Liver (tissue), 10 donors: ENCODE measurements at places on chromosomes 2 and 18.
A peak's percentile ranks its signal among the peaks of the same experiment; 100 is the strongest.

DNA sequence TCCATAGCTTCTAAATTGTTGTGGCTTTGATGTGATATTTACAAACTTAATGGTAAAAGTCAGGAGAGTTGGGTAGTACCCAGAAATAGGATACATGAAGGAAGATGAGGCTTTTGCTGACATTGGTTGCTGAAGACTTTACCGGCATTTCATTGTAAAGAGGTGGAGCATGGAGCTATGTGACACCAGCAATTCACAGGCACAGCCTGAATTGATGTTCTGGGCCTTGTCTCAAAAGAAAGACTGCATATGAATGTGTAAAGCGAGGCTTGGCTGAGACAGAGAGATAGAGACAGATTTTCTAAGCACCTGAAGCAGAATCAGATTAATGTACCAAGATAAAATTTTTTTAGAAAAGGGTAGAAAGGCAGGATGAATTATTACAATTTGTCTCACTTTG lies 864.9 kb upstream of the ID2 start:
- DNase-seq = no peak

- DNase-seq = no peak
These were observed 18.4 kb downstream of the NCOA1 start for GRCh38 chr2:24509425-24509824.

DNA sequence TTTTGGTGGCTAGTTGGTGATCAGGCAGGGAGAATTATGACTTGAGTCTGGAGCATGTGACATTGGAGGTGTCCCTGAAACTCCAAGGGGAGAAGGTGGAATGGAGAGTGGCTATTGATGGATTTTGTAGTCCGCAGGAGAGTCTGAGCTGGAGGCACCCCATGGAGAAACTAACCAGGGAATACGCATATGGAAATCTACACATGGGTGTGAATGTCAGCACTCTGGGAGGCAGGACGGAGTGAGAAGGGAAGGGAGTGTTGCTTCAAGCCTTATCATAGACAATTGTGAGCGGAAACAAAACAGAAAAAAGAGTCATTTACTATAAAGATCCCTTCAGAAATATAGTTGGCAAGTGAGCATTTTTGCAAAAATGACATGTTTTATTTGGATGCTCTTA lies 667 bp upstream of the SCYGR4 start:
- DNase-seq = no peak

DNA sequence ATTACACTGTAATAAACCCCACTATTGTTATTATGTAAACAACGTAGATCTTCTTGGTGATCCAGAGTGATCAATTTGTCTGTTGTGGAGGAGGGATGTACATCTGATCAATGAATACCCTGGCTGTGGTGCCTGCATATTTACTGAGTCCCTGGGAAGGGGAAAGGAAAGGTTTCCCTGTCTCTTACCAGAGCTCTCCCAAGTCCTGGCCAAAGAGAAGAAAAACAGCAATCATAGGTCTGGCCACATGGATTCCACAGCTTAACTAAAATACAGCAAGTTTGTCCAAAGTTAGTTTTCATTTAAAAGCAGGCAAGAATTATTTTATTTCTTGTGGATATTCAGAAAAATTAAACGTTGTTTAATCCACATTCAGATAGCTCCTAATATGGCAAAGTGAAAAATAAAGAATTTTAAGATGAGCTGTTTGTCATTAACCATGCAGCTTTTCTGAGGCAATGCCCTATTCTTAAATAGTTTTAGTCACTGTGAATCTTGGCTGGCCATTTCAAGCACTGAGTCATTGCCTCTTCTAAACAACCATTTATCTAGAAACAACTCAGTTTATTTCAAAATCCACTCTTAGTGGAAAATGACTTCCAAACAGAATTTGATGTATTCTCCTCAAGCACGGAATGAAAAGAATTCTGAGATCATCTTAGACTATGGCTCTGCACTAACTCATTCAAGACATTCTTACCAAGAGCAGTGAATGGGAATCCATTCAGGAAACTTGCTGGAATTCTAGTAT lies 1004.4 kb upstream of the CDH2 start:
- no peak for DNase-seq

- no peak for DNase-seq
These were observed 943.3 kb upstream of the FANCL start for GRCh38 chr2:59184276-59185020.

- no peak for DNase-seq
These were observed 260.2 kb upstream of the SESTD1 start for GRCh38 chr2:179524809-179525339.

DNA sequence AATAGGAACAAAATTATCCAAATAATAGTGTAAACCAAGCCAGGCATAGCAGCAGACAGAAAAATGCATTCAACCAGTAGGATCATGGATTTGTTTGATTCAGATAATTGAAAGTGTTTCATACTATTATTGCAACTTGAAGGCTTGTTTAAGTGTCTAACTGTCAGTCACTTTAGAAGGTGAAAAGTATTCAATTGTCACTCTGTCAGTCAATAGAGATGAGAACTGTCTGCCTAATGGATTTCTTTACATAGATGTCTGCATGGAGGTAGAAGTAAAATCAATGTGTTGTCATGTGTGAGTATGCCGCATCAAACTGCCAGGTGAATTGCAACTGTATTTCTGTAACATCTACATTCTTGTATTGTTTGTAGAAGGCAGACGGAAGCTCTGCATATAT lies 65.0 kb downstream of the ZNF407 start:
- no peak for DNase-seq

- peak; percentile 13 for DNase-seq
These were observed 102.3 kb upstream of the ID2 start for GRCh38 chr2:8579485-8580085.

DNA sequence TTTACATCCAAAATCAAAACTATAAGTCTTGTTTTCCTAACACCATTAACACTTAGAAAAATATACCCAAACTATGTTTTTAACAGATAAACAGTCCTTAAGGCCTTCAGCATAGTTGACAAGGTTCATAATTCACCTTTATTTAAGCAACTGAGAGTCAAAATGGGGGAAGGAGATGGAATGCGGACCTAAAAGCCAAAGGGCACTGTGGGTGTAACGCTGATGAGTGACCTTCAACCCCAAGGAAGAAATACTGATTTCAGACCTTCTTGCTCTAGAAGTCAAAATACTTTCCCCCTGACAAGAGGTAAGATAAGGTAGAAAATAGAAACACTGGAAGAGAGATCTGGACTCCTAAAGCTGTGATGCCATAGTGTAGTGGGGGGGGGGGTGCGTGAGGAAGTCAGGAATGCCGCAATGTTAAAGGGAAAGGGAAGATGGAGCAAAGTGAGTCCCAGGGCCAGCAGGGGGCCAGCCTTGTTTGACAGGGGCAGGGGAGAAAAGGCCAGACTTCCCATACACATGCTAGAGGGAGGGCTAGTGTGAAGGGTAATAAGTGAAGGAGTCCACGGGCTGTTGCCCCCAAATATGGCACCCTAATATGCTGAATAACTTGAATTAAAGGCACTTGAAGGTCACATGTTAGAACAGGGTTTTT lies 31.4 kb downstream of the CCDC93 start:
- DNase-seq = no peak

- no peak for DNase-seq
These were observed 40.6 kb downstream of the MOB4 start for GRCh38 chr2:197556456-197556855.

DNA sequence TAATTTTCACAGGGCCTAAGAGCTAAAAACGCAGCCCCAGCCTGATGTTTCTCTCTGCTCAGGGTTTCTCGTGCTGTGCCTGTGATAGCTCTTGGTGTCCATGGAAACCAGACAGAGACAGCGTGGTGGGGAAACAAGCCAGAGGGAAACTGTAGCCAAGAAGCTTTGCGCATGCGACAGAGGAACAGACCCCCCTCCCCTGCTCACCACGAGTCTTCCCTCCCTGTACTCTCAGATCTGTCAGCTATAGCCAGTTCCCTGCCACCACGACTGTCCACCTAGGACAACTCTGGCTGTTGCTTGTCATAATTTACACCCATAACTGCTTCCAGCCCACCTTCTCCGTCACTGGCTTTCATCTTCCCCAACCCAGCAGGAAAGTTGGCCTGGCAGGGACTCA lies 13.2 kb upstream of the DNAJC27 start:
- DNase-seq = no peak

GRCh38 chr2:181474222-181474881 lies 17.2 kb downstream of the ITGA4 start:
- DNase-seq = no peak

DNA sequence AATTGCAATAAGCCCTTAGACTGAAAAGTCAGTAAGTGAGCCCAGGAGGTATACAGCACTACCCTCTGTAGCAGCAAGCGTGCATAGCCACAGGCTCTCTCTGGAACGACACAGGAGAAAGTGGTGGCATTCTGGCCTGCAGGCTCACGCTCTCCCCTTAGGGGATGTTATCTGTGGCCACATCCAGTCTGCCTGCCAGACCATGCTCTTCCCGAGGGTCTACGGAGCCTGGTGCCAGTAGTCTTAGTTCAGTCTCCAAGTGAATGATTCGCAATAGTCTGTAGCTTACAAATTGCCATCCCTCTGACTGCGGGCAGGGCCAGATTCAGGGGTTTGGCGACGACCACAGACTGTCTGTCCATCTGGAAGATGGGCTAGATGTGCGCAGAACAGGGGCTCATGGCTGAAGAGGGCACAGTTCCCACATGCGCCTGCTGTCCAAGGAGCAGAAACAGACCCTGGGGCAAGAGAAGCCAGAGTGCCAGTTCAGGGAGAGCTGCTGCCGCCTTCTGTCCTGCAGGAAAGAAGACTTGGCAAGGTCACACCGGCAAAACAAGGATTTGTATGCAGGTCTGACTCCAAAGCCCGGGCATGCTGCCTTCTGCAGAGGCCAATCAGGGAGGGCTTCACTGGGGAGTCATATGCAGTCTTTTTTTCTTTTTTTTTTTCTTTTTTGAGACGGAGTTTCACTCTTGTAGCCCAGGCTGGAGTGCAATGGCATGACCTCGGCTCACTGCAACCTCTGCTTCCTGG lies 3.5 kb upstream of the KLF11 start:
- no peak for DNase-seq

- DNase-seq = no peak
These were observed 55.4 kb upstream of the UPP2 start for GRCh38 chr2:158046121-158046880.

- DNase-seq = no peak
These were observed 37.3 kb upstream of the C18orf32 start for GRCh38 chr18:49524349-49524748.

GRCh38 chr2:73291461-73292315 lies 1.7 kb downstream of the EGR4 start:
- no peak for DNase-seq

DNA sequence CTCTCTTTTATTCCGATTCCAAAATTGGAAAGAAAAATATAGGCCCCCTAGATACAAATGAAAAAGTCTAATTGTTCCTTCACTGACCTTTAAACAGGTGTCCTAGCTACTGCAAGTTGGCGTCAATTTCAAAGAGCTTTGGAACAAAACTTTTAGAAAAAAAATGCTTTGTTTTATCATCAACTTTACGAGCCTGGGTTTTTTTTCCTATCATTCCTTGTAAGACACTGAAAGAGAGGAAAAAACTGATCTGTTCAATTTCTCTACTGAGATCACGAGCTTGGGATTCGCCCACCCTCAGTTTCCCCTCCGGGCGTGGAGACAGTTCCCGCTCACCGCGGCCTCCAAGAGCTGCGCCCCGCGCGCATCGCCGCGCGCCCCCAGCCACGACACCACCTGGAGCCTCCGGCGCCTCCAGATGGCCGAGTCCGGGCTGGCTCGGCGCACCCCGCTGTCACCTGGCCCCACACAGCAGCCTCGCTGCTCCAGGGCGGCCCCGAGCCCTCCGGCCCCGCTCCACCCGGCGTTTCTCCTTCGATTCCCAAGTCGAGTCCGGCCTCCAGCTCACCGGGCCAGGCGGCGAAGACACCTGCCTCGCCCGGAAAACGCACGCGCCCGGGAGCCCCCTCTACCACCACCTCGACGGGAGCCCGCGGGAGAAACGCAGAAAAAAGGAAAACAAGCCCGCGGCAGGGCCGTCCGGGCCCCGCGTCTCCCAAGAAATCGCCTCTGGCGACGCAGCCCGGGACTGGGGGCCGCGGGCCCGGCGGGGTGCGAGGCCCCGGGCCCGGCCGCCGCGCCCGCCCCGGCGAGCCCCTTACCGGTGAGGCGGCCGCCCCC lies 656 bp downstream of the TBC1D8 start:
- no peak for DNase-seq

GRCh38 chr2:241015439-241015838 lies 17.0 kb downstream of the SNED1 start:
- DNase-seq = peak; percentile 10

DNA sequence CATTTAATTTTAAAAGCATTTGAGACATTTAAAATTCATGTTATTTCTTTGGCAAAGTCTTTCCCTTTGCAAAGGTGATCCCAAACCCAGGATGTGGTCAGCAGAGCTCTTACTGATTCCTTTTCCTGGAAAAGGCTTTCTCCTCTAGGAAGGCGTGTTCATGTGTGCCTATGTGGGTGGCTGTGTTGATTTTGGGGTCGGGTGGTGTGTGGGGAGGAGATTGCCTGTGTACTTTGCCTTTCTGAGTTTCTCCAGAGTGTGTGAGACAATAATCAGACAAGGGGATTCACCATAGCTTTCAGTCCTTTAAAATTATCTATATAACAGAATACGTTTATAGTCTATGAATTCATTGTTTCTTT lies 173.2 kb downstream of the SOCS6 start:
- no peak for DNase-seq

DNA sequence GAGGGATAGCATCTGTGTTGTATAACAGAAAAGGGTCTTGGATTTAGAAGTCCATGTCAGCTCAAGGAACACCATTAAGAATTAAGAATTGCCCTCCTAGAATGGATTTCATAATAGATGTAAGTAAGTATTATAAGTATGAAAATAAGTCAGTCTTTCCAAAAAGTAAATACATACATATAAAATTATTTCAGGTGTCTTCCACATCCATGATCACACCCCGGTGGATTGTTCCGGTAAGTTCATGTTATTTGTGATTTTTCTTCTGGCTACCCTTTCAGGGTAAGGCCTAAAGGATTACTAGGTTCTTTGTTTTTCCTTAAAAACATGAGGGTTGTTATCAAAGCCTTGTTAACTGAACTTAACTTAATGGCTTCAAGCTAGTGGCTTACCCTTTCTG lies 55.9 kb downstream of the TMEM185B start:
- DNase-seq = no peak

- DNase-seq = no peak
These were observed 8.0 kb downstream of the GLI2 start for GRCh38 chr2:120743657-120744056.

DNA sequence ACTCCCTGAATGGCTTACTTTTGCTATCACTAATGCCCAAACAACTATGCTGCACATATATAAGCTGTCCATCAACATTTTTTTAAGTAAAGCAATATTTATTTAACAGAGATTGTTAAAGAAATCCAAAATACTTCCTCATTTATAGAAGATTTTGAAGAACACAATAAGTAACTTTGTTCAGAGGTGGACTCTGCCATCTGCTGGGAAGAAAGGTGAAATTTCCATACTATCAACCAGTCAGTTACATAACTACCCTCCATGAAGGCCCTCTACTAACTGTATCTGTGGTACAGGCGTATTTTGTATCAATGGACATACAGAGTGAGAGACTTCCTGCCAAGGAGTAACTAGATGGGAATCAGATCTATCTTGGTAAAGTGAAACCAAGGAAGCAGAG lies 106.0 kb downstream of the DTNB start:
- no peak for DNase-seq

- no peak for DNase-seq
These were observed 234.4 kb downstream of the BCL11A start for GRCh38 chr2:60319031-60319547.
